ENCODE measurements at places on chromosomes 12 and 14.

DNA sequence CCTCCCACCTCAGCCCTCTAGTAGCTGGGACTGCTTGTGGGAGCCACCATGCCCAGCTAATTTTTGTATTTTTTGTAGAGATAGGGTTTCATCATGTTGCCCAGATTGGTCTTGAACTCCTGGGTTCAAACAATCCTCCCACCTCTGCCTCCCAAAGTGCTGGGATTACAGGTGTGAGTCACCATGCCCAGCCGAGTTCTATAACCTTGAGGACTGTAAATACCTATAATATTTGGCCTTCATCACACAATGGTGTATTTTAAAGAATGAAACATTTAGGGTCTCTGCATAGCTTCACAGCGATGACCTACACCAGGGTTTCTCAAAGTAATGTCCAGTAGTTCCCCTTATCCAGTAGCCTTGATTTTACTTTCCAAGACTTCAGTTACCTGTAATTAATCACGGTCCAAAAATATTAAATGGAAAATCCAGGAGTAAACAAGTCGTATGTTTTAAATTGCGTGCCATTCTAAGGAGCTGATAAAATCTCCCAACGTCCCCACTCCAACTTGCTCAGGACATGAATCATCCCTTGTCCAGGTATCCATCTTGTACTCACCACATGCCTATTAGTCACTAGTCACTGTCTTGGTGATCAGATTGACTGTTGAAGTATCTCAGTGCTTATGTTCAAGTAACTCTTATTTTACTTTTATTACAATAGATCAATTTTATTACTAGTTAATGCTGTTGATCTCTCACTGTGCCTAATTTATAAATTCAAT lies 368.2 kb downstream of the BTG1 start:
- DNase-seq = no peak

DNA sequence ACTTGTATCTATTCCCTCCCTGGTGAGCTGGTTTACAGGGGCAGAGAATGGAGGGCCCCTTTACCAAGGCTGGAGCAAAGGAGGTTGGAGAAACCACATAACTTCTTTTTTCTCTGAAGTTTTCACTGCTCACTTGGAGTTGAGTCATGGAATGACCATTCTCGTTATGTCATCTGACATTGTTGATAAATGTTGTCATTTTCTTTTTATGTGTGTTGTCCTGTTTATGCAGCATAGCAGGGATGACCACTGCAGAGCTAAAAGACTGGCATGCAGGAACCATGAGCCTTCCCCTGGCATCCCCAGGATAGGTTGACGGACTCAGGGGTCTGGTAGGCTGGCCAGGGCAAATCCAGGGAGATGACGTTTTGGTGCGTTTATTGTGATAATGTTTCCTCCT lies 256.8 kb upstream of the DDHD1 start:
- no peak for DNase-seq

- no peak for DNase-seq
These were observed 10.8 kb downstream of the RAPGEF3 start for GRCh38 chr12:47747596-47748506.

GRCh38 chr14:104282332-104283196 lies 144.2 kb downstream of the KIF26A start:
- no peak for DNase-seq

GRCh38 chr12:116028619-116029018 lies 248.9 kb downstream of the MED13L start:
- DNase-seq = no peak

DNA sequence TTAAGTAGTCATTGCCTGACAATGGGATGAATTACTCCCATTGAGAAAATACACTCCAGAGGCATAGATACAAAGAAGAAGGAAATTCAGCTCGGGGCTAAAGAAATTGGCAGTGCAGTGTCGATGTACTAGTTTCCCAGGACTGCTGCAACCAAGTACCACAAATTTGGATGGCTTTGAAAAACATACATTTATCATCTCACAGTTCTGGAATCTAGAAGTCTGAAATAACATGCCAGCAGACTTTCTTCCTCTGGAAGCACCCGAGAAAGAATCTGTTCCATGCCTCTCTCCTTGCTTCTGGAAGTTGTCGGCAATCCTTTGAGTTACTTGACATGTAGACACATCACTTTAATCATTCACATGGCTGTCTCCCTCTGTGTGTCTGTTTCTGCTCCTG lies 101.9 kb downstream of the TMTC3 start:
- no peak for DNase-seq

DNA sequence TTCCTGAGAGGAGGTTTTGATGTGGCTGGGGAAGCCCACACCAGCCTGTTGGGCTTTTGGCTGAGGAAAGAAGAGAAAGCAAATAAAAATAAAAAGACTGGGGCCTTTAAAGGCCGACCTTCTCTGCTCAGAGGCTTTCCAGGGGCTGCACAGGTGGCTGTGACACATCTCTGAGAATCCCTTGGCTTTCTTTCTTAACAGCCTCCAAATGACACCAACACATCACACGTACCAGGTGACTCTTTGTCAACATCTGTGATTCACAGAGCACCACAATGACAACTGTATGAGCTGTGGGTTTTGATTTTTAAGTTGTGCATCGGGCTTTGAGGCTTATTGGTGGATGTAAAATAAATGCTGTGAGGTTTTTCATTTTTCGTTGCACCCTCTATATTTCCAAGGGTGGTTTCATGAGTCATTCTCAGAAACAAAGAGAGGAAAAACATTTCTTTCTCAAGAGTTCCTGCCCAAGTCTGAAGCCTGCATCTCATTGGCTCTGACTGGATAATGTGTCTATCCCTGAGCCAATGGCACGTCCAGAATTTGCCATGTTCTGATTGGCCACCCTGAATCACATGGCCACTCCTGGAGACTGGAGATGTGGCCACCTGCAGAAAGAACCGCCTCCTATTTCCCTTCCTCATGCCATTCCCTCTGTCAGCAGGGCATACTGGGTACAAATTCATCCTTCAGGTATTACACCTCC lies 349.0 kb downstream of the GLT1D1 start:
- no peak for DNase-seq

DNA sequence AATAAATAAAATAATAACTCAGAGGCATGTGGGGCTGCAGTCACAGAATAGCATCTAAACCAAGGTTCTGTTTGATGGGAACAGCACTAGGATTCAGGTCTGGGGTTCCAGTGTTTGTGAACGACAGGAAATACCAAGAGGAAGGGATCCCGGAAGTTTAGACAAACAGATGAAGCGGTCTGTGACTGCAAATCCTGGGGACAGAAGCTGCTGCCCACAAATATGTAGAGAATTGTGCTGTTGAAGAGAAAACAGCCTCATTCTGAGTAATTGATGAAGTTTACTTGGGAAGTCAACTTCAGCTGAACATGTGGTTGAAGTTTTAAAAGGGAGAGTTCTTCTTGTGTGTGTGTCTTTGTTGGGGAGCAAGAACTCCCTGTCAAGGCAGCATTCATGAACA lies 98.4 kb upstream of the TBX5 start:
- DNase-seq = no peak

GRCh38 chr12:105318651-105319483 lies 11.6 kb upstream of the C12orf75 start:
- DNase-seq = no peak

DNA sequence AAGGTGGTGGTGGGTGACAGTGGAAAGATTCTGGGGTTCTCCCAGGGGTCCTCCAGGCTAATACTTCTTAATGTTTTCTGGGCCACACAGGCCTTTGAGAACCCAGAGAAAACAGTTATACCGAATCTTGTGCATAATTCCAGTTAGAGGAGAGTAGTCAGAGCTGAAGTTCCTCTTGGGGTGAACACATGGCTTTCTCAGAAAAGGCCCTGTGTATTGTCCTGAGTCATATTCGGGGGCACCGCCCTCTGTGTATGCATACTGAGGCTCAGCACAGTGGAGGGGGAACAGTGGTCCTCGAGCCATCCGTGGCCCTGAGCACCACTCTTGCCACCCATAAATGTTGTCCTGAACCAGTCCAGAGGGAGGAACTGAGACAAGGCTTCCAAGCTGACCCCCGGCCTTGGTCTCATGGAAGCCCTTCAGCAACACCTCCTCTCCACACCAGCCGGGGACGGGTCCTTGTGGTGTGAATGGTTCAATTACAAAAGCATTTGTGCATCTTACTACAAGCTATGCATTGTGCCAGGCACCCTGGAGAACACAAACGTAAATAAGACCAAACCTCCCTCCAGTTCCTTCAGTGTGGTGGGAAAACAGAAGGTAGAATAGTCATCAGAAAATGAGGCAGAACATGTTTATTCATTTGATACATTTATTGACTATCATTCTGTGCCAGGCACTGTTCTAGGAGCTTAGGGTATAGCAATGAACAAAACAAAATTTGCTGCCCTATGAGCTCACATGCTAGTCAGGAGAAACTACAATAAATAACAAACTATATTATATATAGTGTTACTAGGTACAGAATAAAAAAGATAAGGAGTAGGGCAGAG lies 9.9 kb downstream of the DHRS2 start:
- DNase-seq = no peak

GRCh38 chr12:56129206-56129941 lies 1.3 kb downstream of the ESYT1 start:
- DNase-seq = peak; percentile 80

GRCh38 chr14:99950181-99950580 lies 115.0 kb upstream of the EVL start:
- DNase-seq = no peak

DNA sequence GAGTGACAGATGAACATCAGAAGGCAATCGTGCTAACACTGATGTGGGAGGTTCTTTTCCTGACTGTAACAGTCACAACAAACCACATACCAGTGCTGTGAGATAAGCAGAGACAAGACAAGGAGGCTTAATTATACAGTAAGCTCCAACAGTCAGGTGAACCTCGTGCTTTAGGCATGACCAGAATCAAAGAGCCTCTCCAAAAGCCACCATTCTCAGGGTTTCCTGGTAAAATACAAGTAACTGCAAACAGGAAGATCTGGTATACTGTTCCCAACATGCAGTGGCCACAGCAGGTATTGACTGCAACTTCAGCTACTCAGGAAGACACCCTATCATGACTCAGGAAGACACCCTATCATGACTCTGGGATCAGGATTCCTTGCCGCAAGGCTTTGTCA lies 47.3 kb upstream of the GTF2A1 start:
- no peak for DNase-seq

DNA sequence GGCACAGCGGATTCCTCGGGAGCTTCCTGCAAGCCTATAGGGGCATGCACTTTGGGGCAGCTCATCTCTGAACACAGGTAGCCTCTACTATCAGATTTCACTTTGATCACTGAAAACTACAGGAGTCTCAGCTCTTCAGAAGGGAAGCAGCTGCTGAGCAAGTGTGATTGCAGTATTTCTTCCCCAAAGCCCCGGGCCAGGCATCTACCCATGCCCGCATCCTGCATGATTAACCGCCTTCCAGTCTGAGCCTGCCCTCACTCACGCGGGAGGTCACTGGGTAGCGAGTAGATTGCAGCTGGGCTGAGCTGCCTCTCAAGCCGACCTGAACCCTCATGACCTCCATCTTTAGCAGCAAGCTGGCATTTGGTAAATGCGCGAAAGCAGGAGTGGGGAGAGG lies 334.7 kb downstream of the DPF3 start:
- no peak for DNase-seq

DNA sequence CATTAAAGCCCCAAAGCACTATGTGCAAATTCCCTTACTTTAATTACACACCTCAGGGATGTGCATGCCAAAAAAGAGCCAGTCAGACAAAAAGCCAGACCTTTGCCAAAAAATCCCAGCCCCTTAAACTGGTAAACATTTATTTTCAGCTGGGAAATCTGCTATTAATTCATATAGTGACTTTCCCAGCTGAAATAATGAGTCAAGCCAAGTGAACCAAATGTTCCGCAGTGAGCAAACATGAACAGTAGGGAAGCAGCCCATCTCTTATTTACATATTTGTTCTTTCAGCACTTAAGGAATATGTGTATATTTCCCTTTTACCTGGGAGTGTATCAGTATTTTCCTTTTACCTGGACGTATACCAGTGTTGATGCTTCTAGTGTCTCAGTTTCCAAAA lies 44.0 kb upstream of the OTX2 start:
- DNase-seq = no peak

DNA sequence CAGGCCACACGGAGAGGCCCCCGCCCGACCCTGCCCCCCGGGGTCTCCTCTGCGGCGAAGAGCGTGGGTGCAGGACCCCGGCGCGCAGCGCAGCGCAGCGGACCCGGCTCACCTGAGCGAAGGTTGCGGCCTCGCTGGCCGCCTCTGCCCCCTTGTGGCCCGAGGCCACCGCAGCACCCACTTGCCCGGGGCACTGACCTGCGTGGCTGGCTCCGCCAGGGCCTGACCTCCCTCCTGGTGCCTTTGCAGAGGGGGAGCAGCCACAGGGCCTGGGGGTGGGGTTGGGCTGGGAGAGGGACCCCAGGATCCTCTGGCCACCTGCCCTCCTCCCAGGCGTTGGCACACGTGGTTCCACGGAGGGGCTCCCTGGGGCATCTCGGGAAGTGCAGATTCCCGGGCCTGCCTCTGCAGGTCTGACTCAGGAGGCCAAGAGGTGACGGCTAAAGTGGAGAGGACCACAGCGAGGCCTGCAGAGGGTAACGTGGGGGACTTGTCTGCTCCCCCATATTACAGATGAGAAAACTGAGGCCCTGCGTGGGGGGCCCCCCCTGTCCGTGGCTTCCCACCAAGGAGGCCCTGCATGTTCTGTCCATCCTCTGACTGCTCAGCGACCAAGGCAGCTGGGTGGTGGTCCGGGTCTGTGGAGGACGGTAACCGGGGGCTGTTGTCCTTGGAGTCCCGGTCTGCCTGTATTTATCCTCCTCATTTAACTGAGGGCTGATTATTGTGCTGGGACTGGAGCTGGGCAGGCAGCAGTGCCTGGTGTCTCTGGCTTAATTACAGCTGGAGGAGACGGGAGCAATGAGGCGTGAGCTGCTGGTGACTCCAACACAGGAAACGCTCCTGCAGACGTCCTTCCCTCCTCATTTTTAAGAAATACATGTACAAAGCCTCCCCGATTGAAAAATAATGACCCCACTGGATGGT lies 67.9 kb upstream of the BEGAIN start:
- DNase-seq = peak; percentile 38

- DNase-seq = no peak
These were observed 3.4 kb downstream of the MMP17 start for GRCh38 chr12:131831635-131832041.

- DNase-seq = no peak
These were observed 124.3 kb downstream of the CHST11 start for GRCh38 chr12:104581005-104581570.

GRCh38 chr12:116066381-116067230 lies 210.9 kb downstream of the MED13L start:
- DNase-seq = peak; percentile 56

DNA sequence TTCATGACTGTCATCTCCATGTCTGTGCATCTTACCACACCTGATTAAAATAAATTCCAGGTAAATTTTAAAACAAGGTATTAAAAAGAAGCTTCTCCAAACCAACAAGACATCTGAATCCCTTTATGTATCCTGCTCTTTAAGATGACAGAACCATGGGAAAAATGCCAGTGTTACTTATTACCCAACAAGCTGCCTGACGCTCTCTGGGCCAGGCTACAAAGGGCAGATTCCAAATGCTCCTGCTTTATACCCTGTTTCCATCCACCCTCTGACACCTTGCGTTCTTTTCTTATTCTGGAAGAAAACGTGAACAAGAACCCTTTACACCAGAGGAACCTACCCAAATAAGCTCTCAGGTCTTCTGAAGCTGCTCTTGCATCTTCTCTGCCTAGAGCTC lies 70.7 kb downstream of the SLC8A3 start:
- no peak for DNase-seq
